Smooth muscle cell of bladder (primary cell): ENCODE measurements at places on chromosomes 7 and 10. TPM values are rescaled to one million over a fixed set of nuclear protein-coding genes. Genes with fewer than 3 reads are reported as not detected.

OPN1SW gene
- not detected in 2 replicates for total RNA-seq

AZGP1 gene
- 0.09 TPM in 1 of 2 replicates, not detected in the other for total RNA-seq

FAM25G gene
- not detected in 2 replicates for total RNA-seq

FAM131B gene
- 1.00 and 1.9 TPM in 2 replicates for total RNA-seq

VGF gene
- 0.14 and 0.18 TPM in 2 replicates for total RNA-seq

VPS37D gene
- total RNA-seq: 5.7 and 6.8 TPM in 2 replicates

CEP41 gene
- total RNA-seq: 6.5 and 7.4 TPM in 2 replicates

NPY4R gene
- 0.71 and 1.1 TPM in 2 replicates for total RNA-seq
